ENCODE measurements at places on chromosomes 16 and 17.

DNA sequence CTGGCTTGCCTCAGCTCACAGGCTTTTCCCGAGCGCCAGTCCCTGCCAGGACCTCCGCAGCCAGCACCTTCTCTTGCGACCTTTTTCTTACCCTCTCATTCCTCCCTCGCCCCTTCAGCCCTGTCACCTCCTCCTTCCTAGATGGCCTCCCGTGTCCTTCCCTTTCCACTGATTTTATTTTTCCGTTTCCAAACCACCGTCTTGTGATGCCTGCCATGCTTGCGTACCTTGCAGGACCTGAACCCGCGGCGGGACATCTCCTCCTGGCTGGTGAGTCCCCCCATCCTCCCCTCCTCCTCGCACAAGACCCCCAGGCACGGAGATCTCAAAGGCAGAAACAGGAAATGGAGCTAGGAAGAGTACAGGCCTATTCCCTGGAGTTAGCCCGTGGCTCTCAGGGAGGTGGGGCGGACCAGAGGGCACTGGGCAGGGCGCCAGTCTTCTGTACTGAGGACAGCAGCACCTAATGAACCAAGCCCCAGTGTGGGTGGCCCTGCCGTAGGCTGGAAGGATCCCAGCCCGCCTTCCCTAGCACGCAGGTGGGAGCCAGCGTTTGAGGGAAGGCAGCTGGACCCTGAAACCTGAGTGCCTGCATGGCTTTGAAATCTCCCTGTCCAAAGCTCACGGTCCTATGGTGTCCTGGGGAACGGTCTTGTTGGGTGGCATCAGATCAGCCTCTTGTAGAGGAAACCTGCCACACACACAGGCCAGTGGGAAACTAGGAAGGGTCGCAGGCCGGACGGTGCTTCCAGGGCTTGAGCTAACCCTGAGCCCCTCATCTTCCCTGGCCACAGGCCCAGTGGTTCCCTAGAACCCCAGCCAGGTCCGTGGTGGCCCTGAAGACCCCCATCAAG lies 612 bp downstream of the CISD3 start:
- no peak for DNase-seq
- H3K4me1 ChIP-seq, result peaks cover 87% of the 10 kb centered on the region
- no peaks in the 10 kb centered on the region for H3K27me3 ChIP-seq

DNA sequence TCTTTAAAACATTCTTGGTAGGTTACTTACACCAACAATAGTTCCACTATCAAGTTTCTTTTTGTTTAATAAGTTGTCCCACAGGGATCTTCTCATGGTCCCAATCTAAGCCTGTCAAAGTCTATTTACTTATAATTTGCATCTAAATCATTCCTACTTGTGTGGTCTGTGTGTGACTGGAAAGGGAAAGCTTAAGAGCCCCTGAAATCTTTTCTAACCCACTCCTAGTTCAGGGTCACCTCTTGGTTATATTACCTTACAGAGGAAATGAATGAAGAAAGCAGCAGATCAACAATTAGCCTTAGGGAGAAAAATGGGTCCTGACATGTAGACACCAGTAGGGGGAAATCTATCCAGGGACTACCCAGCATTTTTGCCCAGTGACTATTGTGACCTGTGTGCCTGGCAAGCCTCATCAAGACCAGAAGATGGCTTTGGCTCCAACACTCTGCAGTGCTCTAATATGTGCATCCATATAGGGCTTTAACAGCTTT lies 110.4 kb upstream of the HAS3 start:
- no peaks in the 10 kb centered on the region for H3K4me1 ChIP-seq
- H3K4me3 ChIP-seq, result no peak overlapping the region
- H3K36me3 ChIP-seq, result no peaks in the 10 kb centered on the region
- no peaks in the 10 kb centered on the region for H3K27me3 ChIP-seq
- no peak for DNase-seq
- H3K27ac ChIP-seq, result no peak overlapping the region

GRCh38 chr17:36598951-36599401 lies 2.4 kb upstream of the MRM1 start:
- no peak overlapping the region for H3K4me3 ChIP-seq
- H3K4me1 ChIP-seq, result peaks cover 30% of the 10 kb centered on the region
- H3K27me3 ChIP-seq, result no peaks in the 10 kb centered on the region
- no peak for DNase-seq
- no peak overlapping the region for H3K27ac ChIP-seq
- H3K36me3 ChIP-seq, result no peaks in the 10 kb centered on the region

DNA sequence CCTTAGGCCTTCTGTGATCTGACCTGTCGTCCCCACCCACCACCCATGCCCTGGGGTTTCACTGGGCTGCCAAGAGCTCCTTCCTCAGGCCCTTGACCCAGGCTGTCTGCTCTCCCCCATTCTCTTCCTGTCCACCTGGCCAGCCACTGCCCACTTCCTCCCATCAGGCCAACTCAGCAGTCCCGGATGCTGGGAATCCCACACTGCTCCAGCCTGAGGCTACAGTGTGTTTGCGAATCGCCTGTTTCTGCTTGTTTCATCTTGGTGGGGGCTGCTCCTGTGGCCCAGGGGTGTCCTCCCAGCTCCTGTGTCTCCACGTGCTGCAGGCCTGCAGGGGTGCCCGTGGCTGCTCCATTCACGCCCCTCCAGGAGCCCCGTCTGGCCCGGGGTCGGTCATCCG lies 839 bp upstream of the METRN start:
- DNase-seq, result no peak
- H3K4me1 ChIP-seq, result peaks cover 26% of the 10 kb centered on the region
- no peak overlapping the region for H3K4me3 ChIP-seq
- no peak overlapping the region for H3K27ac ChIP-seq
- no peaks in the 10 kb centered on the region for H3K36me3 ChIP-seq
- H3K27me3 ChIP-seq, result peaks cover 37% of the 10 kb centered on the region

GRCh38 chr16:66147291-66147690 lies 219.2 kb upstream of the CDH5 start:
- DNase-seq, result no peak
- no peak overlapping the region for H3K27ac ChIP-seq
- no peaks in the 10 kb centered on the region for H3K36me3 ChIP-seq
- H3K27me3 ChIP-seq, result no peaks in the 10 kb centered on the region

- H3K27me3 ChIP-seq, result peaks cover 4% of the 10 kb centered on the region
- DNase-seq, result peak; percentile 85
- H3K4me1 ChIP-seq, result peaks cover 31% of the 10 kb centered on the region
- no peak overlapping the region for H3K27ac ChIP-seq
Observed at GRCh38 chr17:44774271-44775135, 15.7 kb downstream of the ADAM11 start.

GRCh38 chr16:56637814-56638750 lies at the start of gene MT1A:
TSS of gene MT1A (plus strand) at chr16:56638666. CDS start at chr16:56638739, 73 bp downstream.
- no peaks in the 10 kb centered on the region for H3K36me3 ChIP-seq
- H3K4me1 ChIP-seq, result peaks cover 40% of the 10 kb centered on the region
- H3K27me3 ChIP-seq, result peaks cover 58% of the 10 kb centered on the region
- DNase-seq, result no peak

- no peak overlapping the region for H3K27ac ChIP-seq
- no peak for DNase-seq
- H3K27me3 ChIP-seq, result no peaks in the 10 kb centered on the region
- no peaks in the 10 kb centered on the region for H3K36me3 ChIP-seq
Observed at GRCh38 chr17:18961634-18962493, 9.9 kb downstream of the SLC5A10 start.

DNA sequence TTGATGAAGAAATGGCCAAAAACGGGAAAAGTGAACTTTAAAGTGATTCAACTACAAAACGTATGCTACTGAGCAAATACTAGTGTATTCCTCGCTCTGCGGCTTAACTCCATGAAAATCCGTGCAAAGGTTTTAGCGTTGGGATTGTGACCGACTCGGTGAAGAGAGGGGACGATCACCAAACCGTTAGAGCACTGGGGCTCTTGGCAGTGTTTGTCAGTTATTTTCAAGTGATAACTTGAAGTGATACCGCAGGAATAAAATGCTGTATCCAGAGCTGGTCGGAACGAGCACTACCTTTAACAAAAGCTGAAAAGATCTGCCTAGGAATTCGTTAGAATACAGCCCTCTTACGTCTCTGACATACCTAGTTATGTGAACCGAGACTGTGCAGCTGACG lies 773 bp upstream of the PPM1D start:
- H3K27me3 ChIP-seq, result no peaks in the 10 kb centered on the region
- peak overlapping the region; percentile 87 for H3K4me3 ChIP-seq
- H3K27ac ChIP-seq, result peak overlapping the region; percentile 84
- H3K36me3 ChIP-seq, result no peaks in the 10 kb centered on the region

DNA sequence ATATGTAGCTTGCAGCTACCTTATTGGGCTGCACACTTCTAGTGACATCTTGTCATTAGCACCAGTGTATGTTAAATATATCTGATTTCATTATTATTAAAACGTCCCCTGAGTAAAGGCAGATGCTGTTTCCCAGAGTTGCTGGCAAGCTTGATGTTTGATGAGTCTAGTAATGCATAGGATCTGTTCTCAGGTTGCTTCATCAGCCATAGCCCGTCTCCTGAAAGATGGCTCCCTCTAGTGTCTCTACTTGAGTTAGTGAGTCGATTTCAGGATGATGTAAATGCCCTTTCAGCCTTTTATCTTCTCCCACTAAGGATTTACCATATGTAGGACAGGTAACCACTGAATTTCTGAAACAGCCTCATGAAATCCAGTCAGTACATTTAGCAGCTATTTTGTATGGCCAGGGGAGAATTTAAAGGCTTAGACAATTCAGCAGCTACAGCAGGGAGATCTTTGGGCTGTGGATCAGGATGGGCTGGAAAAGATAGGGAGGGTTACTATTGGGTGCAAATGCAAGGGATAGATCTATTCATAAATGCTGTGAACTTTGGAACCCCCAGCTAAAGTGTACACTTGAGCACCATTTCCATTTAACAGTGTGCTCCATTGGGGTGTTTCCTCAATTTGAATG lies 376.3 kb downstream of the CNTNAP4 start:
- H3K27me3 ChIP-seq, result no peaks in the 10 kb centered on the region
- H3K4me3 ChIP-seq, result no peak overlapping the region
- no peaks in the 10 kb centered on the region for H3K4me1 ChIP-seq
- no peaks in the 10 kb centered on the region for H3K36me3 ChIP-seq

- DNase-seq, result no peak
- no peaks in the 10 kb centered on the region for H3K27me3 ChIP-seq
- peaks cover 36% of the 10 kb centered on the region for H3K4me1 ChIP-seq
- no peak overlapping the region for H3K4me3 ChIP-seq
Observed at GRCh38 chr16:50718761-50719400, 23.0 kb upstream of the CYLD start.

- DNase-seq, result no peak
- no peaks in the 10 kb centered on the region for H3K36me3 ChIP-seq
- H3K4me1 ChIP-seq, result peaks cover 44% of the 10 kb centered on the region
- H3K27me3 ChIP-seq, result peaks cover 7% of the 10 kb centered on the region
- H3K4me3 ChIP-seq, result no peak overlapping the region
Observed at GRCh38 chr16:56613706-56614105, 5.3 kb downstream of the MT2A start.

Measured in CD4-positive, alpha-beta T cell (primary cell).